ENCODE measurements at places on chromosomes 3 and 15.

- no peak for DNase-seq
These were observed 86.9 kb downstream of the KLF15 start for GRCh38 chr3:126270145-126270811.

GRCh38 chr3:129992781-129993180 is 18.3 kb downstream of the TRH start:
- DNase-seq, result no peak

GRCh38 chr3:151196434-151196833 is 6.6 kb downstream of the GPR171 start:
- DNase-seq, result no peak

DNA sequence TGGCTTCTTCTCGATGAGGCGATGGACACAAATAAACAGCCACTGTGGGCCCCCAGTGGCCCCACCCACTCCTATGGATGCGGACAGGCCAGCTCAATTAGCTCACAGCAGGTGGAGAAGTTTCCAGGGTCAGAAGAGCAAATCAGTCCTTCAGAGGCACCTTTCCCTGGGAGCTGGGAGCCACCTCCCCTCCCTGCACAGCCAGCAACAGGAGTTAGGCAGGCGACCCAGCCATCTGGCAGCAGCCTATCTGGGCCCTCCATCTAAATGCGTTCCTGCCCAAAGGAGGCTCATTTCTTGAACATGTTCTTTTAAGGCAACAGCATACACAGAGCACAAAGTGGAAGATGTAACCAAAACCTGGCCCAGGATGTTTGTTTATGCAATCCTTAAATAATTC is 211.9 kb upstream of the ARRDC4 start:
- no peak for DNase-seq

- no peak for DNase-seq
These were observed 11.4 kb downstream of the RSRC1 start for GRCh38 chr3:158121295-158121694.

GRCh38 chr3:172625404-172625803 is 85.5 kb downstream of the NCEH1 start:
- DNase-seq, result no peak

- DNase-seq, result no peak
These were observed 75.9 kb downstream of the BOC start for GRCh38 chr3:113287111-113287802.

GRCh38 chr3:45746777-45747622 is 49.3 kb downstream of the SLC6A20 start:
- DNase-seq, result no peak

DNA sequence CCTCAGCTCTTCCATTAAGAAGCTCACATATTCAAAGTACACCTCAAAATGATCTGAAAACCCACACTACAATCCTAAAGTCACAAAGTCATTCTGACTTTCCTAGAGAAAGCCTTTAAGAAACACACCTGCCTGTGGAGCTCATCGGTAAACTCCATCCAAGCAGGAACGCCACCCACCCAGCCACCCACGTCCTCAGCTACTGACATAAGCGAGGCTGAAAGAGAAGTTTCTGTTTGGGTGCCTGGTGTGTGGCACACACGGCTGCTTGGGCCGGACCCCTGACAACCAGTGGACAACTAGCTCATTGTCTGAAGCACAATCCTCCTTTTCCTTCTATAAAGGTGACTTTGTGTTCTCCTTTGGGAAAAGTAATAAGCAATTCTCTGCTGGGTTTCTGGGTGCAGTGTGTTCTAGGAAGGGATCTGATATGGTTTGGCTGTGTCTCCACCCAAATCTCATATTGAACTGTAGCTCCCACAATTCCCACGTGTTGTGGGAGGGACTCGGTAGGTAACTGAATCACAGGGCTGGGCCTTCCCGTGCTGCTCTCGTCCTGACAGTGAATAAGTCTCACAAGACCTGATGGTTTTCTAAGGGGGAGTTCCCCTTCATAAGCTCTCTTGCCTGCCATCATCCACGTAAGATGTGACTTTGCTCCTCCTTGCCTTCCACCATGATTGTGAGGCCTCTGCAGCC is 26.1 kb downstream of the FAM174B start:
- no peak for DNase-seq

- DNase-seq, result no peak
These were observed 19.5 kb upstream of the LAMP3 start for GRCh38 chr3:183182073-183182472.

DNA sequence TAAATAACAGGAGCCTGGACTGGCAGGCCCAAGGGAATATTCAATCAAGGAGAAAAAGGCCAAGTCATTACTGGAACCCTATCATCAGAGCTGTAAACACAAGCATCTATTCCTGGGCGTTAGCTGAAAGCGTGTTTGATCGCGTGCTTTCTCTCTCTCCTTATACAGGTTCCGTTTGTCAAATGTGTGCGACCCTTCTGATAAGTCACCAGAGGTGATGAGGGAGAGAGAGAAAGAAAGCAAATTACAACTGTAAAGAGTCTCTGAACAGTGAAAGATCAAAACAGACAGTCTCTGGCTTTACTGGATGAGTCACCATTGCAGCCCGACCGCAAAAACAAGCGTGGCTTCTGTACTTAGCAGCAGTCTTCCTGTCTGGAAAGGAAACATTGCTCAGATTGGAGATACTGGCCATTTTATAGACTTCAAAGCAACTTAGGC is 39.5 kb upstream of the TPRG1 start:
- peak; percentile 40 for DNase-seq

Measured in epithelial cell of proximal tubule (primary cell).